GM20000 (cell line): ENCODE measurements at places on chromosomes 7 and 10.

GRCh38 chr10:17348501-17349349 lies 105.7 kb downstream of the ST8SIA6 start:
- DNase-seq: no peak

- DNase-seq: no peak
Measured at GRCh38 chr10:128257428-128257827, 131.2 kb upstream of the MKI67 start.

- DNase-seq: no peak
Measured at GRCh38 chr10:13708256-13708990, 121.7 kb downstream of the PRPF18 start.

DNA sequence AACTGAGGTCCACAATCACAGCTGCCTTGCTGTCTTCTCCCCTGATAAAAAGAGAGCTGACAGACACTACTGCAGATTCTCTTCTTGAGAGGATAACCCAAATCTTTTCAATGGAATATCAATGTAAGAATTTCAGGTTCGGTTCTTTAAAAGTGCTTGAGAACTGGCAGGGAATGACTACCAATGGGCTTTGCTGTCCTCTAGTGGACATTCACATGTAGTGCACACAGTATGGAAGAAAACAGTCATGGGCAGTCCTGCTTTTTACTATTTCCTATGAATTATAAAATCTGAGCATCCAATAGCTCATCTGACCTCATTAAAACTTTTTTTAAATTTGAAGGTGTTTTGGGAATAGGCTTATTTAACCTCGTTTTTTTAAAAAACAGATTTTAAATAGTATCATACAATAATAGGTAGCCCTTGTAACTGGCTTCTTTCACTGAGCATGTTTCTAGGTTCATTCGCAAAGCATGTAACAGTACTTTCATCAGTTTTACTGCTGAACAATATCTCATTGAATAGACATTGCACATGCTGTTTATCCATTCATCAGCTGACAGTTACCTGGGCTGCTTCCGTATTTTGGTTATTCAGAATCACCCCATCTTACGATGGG lies 18.3 kb downstream of the FZD9 start:
- peak; percentile 57 for DNase-seq

DNA sequence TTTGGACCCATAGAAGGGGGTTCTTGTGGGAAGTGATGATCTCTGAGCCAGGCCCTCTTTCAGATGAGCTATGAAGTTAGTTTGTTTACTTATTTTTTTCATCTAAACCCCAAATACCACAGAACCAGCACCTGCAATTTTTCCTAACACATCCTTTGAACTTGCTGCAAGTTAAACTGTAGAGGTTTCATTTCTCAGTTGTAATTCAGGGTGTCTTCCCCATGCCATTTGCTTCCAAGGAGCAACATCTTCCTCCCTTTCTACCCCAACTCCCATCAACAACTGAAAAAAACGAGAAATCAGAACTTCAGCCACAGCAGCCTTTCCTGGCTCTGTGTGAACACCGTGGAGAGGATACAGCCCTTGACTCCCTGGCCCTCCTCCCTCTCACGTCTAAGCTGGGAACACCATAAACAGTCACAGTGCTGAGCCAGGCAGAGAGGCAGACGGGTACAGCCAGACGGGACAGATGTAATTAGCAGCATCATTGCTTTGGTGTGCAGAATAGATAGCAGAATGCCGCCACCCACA lies 63.6 kb downstream of the RGS10 start:
- no peak for DNase-seq

- no peak for DNase-seq
Measured at GRCh38 chr7:136640977-136641376, 227.5 kb upstream of the CHRM2 start.

DNA sequence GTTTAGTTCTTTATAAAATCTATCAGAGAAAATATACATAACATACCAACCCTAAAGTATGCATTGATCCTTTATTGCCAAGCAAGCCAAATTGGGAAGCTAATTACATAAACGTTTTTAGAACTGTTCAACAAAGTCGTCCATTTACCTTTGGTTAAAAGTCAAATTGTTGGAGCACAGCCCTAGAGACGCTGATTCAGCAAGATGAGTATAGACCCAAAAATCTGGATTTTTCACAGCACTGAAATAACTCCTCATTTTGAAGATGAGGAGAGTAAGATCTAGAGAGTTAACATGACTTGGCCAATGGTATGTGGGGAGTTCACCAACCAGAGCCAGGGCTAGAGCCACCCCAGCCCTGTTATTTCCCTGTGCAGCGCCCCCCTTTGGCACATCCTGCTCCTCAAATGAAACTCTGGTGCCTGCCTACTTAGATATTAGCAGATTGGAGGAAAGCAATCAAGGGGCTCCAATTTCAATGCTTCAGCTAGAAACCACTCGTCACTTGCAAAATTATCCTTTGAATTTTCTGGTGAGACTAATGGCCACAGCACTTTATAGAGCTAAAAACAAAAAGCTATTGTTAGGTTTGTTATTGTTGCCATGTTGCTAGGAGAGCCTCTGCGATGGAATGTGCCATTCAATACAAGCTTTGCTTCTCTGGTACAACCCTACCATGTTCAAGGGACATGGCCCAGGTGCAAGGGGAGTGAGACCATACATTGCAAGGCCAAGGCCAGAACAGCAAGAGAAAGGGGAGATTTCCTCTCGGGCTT lies 132.6 kb upstream of the ZEB1 start:
- no peak for DNase-seq

DNA sequence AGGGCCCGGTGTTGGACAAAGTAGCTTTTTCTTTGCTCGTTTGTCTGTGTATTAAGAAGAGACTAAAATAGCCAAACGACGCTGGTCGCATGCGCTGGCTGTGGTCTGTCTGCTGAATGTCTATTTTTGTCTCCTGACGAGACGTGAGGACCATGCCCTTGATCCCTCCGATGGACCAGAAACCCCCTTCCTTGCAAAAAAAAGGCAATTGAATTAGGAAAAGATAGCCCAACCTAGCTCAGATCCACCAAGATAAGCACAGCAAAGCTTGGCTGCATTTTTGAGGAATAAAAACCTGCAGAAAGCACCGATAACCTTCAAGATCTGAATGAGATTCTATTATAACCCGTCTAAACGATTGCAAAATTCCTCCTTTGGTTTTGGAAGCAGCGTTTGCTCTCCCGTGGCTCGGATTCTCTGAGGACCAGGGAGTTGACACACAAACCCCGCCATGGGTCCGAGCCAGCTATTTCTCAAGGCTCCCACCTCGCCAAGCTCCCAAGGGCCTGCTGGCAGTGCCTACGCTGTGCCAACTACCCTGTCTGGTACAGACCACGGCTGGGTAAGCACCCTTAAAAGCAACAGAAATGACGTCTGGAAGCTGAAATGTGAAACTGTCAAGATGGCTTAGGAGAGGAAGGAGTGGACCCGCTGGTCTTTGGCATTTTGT lies 17.7 kb upstream of the TTYH3 start:
- no peak for DNase-seq

DNA sequence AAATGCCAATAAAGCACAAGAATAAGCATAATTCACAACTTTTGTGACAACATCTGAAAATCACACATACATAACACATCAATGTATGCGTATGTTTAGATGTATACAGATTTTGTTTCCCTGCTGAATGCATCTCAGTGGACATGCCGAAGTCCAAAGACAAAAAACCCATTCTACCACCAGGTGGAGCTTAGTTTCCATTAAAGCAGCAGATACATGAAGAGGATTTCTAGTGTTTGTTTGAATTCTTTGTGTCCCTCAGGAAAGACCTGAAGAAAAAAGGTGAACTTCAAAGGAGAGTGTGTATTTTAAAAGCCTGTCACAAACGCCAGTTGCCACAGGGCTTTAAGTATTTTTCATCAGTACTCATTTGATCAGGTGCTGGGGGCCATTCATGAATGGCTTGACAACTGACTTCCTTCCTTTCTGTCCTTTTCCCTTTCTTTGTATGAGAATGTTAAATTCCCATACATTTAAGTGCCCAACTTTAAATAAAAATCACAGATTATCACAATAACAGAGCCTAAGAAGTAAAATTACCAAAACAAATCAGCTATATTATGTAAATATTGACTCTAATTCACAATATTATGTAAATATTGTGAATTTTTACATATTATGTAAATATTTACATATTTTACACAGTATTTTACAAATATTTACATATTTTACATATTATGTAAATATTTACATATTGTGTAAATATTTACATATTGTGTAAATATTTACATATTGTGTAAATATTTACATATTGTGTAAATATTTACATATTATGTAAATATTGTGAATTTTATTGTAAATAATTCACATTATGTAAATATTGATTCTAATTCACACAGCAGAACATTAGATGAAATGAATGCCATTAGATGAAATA lies 343.0 kb downstream of the CRPPA start:
- DNase-seq: peak; percentile 6

DNA sequence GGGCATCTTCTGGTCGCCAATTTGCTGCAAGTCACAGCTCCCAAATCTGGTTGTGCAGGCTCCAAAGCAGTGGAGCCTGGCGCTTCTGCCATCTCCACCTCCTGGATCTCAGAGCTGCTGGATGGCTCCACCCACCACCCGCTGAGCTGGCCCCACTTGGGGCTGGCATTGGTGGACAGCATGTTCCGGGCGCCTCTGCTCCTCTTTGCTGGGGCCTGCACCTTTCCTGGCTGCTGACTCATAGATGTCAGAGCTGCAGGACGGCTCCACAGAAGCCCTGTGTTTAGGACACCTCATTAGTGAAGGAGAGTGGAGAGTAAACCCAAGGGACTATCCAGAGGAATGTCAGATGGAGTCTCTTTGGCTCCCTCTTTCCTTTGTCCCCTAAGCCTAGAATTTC lies 27.4 kb downstream of the MAPK8 start:
- DNase-seq: no peak

DNA sequence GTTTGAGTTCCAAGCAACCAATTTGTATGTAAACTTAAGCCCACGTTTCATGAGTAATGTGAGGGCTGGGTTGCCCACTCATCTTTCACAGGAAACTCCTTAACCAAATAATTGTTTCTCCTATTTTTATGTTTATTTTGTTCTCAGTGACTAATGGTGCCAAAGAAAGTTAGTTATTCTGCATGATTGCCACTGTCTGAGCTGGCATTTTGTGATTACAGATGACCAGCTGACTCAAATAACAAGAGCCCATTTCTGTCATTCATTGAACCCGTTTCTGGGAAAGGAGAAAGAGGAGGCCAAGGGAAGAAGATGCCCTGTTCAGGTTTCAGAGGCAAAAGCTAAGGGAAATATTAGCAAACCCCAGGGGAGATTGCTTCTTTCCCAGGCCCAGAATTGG lies 186.9 kb upstream of the MYO3A start:
- no peak for DNase-seq

DNA sequence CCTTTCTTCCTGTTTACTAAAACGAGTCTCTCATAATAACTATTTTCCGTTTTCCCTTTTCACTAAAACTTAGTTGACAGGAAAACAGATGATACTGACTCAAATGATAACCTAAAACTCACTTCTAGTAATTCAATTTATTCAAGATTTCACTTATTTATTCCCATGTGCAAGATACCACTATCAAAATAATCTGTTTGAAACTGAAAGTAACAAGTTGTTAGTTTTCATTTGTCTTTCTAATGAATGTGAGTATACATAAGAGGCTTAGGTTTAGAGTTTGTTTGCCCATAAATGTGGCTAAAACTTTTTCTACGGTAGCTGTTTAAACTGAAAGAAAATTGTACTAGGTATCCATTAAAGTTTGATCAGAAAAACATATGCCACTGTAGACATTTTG lies 314.9 kb upstream of the STEAP1 start:
- DNase-seq: no peak

DNA sequence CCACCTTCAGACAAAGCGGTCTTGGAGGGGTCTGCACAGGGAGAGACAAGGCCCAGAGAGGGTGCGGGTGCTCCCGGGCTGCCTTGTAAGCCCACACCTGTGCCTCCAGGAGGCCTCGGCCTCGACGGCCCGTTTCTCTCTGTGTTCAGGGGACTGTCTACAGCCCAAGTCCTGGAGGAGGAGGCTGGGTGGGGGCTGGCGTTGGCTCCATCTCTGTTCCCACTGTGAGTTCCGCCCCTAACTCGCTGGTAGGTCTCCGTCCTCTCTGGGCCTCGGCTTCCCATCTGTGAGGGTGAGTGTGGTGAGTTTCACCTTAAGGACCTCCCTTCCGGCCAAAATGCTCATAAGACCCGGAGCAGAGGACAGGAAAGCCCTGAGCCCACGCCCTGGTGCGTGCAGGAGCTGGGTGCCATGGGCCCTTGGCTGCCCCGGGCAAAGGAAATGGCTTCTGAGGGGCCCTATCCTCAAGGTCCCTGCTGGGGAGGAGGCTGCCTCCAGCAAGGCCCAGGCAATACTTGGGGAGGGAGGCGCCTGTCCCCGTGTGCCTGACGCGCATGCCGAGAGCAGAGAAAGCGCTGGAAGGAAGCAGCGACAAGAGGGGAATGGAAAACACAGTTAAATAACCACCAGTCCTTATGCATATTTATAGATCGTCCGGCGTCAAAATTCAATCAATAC lies 276.8 kb downstream of the ELFN1 start:
- DNase-seq: no peak

DNA sequence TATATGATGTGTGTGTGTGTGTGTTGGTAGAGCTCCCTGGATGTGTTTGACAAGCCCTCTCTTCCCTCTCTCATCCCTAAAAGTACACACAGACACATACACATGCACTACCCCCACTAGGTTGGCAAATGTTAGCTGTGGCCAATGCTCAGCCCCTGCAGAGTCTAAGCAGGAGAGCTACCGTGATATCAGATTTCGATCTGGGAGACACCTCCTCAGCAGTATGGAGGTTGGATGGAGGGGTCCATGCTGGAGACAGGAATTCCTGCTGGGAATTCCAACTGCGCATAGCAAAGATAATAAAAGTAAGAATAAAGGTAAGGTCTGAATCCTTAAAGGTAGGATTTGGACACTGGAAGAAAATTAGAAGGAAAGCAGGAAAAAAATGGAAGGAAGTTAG lies 85.7 kb downstream of the C10orf90 start:
- DNase-seq: no peak

- no peak for DNase-seq
Measured at GRCh38 chr7:36906448-36906847, 182.2 kb upstream of the AOAH start.

DNA sequence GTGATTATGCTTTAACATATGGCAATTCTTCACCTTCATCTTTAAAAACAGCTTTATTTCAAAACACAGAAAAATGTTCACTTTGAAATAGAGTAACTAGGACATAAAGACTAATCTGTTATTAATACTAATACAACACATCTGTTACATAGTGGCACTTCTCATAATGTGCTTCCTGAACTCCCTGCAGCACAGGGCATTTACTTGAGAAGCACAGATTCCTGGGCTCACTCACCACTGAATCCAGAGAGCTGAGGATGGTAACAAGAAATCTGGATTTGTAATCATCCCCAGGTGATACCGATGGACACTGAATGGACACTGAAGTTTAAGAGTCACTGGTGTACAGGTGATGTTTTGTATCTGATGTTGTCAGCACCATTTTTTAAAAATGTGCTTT lies 96.1 kb downstream of the COL28A1 start:
- no peak for DNase-seq

DNA sequence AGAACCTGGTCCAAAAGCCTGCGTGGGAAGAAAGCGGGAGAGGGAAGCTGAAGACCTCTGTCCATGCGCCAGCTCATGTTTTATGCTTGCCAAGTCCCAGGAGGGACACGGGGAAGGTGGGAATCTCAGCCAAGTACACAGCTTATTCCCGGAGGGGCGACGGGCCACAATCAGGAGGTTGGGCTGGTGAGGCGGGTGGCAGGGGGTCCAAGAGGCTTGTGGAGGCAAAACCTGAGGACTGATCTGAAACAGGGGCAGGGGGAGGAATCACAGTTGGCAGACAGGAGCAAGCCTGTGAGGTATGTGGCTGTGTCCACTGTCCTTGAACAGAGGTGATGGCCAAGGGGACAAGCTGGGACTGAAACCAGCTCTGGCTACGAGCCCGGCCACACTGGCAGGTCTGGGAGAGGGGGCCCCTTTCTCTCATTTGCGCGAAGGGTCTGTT lies 38.0 kb upstream of the LEP start:
- no peak for DNase-seq
